ENCODE measurements at places on chromosomes 16 and 17.

GRCh38 chr17:73187203-73187769, 5.6 kb upstream of the COG1 start:
- DNase-seq = no peak

- no peak for DNase-seq
These were observed 106.3 kb downstream of the RPTOR start for GRCh38 chr17:80650751-80651518.

DNA sequence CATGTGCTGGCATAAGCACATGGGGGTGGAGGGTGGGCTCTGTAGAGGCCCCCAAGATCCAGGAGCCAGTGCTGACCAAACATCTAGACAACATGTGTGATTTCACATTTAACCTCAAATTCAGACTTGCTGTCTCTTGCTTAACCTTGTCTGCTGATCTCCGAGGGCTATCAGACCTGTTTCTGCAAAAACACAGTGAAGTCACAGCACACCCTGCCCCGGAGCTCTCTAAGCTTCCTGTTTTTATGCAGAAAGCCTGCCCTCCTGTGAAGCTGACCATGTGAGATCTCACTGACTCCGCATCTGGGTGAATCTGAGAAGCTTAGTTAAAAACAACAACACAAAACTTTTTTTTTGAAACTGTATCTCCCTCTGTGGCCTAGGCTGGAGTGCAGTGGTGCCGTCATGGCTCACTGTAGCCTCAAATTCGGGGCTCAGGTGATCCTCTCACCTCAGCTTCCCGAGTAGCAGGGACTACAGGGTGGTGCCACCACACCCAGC, 6.6 kb upstream of the DPEP2 start:
- peak; percentile 87 for DNase-seq

DNA sequence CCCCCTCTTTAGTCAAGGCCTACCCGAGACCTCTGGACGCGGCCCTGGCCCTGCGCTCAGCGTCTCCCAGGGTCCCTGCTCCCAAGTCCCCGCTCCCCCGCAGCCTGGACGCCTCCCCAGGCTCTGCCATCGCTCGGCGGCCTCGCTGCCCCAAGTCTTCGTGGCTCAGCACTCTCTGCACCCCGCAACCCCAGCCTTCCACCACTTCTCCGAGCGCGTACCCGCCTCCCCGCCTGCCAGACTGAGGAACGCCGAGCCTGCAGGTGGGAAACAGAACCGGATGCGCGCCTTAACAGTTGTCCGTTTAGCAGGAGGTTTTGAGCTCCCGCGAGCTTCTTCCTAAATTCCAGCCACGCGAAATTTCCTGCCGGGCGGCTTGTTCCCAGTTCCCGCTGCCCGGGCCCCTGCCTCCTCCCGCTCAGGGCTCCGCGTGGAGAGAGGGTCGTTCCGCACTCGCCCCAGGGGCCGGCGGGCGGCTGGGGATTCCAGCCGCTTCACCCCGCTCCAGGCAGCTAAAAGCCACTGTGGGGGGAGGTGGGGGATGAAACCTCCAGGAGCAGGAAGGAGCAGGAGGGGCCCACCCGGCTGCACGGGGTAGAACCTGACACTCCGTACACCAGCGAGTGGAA, 87.7 kb downstream of the KCNJ12 start:
- DNase-seq = no peak

DNA sequence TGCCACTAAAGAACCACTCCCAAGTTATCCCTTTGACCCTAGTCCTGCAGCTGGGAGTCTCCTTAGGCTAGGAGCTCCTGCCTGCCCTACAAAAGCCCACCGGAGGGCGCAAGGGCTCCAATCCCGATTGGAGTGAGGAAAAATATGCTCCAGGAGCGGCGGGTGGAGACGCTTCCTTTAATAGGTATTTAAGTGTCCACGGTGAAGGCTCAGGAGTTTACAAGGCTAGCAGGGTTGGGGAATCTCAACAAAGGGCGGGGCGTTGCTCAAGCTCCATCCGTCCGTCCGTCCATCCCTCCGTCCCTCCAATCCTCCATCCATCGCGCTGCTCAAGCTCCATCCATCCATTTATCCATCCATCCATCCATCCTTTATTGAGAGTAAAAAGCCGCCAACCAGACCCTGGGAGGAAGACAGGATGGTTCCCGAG, 556 bp upstream of the SPNS1 start:
- peak; percentile 51 for DNase-seq

- no peak for DNase-seq
These were observed 224.2 kb downstream of the BCAS3 start for GRCh38 chr17:60901806-60902205.

DNA sequence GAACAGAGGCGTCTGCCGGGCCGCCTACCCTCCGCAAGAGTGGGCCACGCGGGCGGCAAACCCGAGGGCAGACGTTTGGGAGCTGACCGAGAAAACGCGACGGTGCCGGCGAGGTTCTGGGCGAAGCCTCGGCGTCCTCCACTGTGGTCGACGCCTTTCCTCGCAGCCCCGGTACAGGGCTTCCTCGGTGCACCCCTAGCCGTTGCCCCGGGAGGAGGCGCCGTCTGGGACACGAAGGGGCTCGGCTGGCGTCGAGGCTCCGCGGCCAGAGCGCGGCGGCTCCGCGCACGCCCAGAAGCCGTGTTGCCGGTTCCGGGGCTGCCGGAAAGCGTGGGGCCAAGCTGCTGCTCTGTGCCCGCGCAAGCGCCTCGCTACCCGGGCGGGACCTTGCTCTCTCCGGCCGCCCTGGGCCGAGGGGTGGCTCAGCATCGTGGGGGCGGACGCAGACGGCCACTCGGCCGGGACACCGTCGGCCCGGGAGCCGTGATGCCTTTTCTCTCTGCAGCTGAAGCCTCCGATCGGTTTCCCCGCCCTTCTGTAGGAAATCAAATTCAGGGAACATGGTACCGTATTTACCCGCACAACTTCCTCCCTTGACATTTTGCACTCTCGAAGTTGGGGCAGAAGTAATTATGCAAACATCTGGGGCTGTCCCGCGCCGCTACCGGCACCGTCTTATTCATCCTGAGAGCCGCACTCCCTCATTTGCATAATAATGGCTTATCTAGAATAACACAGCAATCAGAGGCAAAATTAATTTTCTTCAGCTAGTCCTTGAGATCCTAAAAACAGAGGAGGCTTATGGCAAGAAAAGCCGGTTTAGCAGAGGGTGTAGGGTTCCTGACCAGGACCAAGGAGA, 7.3 kb upstream of the CBX8 start:
- DNase-seq = no peak

DNA sequence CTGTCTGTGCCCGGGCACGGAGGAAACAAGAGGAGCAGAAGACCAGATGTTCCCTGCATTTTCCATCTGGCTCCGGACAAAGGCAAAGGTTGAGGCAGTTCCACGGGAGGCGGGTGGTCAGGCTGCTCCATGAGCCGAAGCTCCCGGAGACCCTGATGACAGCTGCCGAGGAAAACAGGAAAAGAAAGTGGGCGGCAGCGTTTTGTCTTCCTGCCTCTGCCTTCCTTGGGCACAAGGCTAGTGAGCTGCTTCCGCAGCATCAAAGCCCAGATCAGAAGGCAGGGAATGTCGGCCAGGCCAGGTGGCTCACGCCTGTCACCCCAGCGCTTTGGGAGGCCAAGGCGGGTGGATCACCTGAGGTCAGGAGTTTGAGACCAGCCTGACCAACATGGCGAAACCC, 16.2 kb downstream of the SLC43A2 start:
- no peak for DNase-seq

- no peak for DNase-seq
These were observed 3.9 kb upstream of the ZNF207 start for GRCh38 chr17:32345951-32346600.

GRCh38 chr17:9517396-9517795, 58.2 kb downstream of the STX8 start:
- DNase-seq = no peak

- DNase-seq = no peak
These were observed 7.7 kb downstream of the SLC35B1 start for GRCh38 chr17:49699966-49700575.

DNA sequence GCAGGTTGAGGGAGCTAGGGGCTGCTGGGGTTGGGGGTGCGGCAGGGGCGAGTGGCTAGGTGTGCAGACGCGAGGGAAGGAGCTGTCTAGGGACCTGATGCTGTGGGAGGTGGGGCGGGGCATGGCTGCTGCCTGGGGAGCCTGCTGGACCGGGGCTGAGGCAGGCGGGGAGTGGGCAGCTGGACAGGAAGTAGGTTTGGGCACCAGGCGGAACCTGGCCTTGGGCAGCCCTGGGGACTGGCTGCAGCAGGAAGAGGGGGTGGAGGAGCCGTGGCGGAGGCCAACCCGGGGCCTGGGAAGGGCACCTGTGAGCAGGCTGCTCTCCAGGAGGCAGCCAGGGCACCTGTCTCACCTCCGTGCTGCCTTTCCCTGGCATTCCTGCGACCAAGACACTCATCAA, 5.9 kb upstream of the DNASE1L2 start:
- no peak for DNase-seq

DNA sequence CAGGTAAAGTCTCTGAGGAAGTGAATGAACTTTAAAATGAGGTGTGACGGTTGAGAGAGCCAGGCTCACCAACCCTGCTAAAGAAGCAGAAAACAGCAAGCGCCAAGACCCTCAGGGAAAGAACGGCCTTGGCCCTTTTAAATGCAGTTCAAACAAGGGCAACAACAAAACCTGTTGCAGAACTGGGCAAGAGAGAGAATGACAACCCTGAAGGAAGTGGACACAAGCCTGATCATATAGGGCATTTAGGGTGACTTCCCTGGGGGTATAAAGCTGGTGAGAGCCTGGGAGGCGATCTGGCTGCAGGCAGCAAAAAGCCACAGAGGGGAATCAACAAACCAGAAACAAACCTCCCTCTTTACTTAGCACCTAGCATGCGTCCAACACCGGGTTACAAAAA, 1.0 kb downstream of the CPPED1 start:
- DNase-seq = no peak

GRCh38 chr17:11406716-11407115, 165.7 kb downstream of the SHISA6 start:
- no peak for DNase-seq

DNA sequence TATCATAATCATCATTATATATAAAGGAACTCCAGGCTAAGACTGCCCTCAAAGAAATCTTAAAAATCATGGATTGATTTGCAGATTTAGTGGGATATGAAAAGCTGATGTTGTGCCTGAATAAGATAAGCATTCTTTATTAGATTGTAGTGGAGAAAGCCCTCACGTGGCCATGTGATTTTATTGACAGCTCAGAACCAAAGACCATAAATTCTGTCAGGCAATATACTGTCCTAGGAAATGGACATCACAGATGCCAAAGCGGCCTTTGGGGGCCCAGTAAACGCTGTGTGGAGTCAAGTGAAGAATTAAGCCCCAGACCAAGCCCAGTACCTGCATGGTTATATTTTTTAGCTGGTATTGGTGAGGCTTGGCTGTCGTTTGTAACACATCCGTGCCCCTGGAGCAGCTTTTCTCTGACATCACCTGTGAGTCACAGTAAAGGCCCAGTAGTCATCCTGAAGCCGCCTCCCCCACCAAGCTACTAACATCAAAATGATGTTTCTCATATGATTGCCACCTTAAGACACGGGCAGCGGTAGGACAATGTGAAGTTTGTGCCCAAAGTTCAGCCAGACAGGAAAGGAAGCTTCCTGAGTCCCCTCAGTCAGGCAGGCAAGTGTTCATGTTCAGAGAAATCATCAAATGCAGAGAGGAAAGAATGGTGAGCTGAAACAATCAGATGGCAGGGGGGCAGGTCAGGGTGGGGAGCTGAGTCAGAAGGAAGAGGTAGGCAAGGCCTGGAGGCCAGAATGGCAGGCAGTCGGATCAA, 209.4 kb downstream of the IRX3 start:
- DNase-seq = peak; percentile 73

DNA sequence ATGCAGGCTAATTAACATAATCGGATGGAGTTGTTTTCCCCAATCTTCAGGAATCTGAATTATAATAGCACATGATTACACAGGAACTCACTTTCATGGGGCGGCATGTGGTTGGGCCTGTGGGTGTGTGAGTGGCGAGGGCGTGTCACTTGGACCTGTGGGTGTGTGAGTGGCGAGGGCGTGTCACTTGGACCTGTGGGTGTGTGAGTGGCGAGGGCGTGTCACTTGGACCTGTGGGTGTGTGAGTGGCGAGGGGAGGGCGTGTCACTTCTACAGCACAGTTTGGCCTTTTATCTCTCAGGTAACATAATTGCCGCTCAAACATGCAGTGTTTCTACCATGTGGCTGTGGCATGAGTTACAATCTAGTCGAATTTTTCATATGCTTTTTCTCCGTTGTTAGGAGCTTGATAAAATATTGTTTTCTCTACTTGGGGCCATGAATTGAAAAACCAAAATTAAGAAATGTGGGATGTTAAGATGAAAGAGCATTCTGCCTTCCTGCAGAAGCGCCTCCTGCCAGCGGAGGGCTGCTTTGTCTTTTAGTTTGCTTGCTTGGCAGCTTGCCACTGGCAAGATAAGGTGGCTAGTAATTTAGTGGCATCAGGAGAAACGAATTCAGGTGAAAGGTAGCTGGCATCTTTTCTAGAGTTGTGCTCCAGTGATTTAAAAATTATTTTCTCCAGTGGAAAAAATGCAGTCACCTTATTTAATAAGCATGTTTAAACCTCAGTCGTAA, 36.2 kb downstream of the USP10 start:
- DNase-seq = peak; percentile 65

GRCh38 chr17:21214777-21215541, 998 bp upstream of the TMEM11 start:
- DNase-seq = no peak

GRCh38 chr16:17845031-17845430, 374.3 kb upstream of the XYLT1 start:
- DNase-seq = no peak

DNA sequence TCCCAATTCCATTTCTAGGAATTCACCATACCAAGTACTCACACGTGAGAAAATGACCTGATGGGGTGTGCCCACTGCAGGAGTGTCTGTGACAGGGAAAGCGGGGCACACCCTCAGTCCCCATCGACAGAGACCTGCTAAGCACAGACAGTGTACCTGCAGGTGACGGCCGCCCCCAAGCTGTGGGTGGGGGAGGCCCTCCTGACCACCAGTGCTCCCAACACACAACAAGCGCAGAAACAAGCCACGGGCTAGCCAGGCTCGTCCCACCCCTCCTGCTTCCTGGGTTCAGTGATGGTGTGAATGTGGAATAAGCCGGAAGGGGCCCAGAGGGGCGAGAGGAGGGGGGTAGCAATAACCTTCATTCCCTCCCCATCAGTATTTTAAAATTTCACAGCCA, 31.9 kb downstream of the ZCCHC14 start:
- DNase-seq = no peak

DNA sequence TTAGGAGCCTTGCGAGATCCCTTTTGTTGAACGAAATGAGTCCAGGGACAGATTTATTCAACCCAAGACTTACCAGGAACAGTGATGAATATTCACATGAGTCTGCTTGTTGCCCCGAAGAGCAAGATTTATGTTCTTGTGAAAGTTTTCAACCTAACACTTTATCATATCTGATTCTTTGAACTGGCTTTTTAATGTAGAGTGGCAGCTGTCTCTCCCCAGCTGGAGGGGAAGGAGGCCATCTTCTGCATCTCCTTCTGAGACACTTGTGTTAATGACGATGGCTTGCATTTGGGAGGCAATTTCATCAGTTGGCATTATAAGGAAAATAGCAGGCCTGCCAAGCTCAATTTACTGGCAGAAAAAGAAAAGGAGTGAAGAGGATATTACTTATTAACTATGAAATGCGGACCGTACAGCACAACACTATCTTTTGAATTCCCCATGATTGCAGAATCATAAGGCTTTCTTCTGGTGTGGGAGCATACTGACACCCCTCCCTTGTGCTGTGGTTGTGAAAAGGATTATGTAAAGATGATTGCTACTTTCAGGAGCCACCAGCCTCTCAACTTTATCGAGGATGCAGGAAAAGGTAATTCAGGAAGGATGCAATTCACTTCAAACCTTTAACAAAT, 35.7 kb downstream of the SMARCE1 start:
- no peak for DNase-seq

Measured in PC-9 (cell line).